ENCODE measurements at places on chromosomes 5 and 9. TPM values are rescaled to one million over a fixed set of nuclear protein-coding genes. Genes with fewer than 3 reads are reported as not detected.

The TAF11L7 gene
- not detected for total RNA-seq

The PNPLA7 gene
- total RNA-seq = 0.81 TPM

The DMGDH gene
- 4.9 TPM for total RNA-seq

The PDE6A gene
- total RNA-seq = not detected

The ACOT12 gene
- total RNA-seq = not detected

Measured in cardiac atrium fibroblast (primary cell).